Suppressor macrophage treated with lipopolysaccharide for 4 hours (primary cell): ENCODE measurements at places on chromosomes 3 and 15.

DNA sequence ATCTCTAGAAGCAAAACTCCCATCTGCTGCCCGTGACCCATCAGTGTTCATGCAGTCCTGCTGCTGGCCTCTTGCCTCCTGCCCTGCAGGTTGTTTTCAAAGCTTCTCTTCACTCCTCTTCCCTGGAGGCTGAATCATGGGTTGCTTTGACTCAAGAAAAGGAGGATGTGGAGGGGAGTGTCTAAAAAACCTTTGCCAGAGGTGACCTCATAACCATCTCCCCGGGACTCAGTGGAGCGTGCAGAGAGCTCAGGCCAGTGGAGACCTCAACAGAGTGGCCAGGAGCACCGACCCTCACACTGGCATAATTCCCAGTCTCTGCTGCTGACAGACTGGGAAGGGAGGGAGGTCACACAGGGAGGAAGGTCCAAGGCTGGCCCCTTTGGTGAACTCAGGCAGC lies 60.9 kb upstream of the ITGA11 start:
- DNase-seq: no peak

DNA sequence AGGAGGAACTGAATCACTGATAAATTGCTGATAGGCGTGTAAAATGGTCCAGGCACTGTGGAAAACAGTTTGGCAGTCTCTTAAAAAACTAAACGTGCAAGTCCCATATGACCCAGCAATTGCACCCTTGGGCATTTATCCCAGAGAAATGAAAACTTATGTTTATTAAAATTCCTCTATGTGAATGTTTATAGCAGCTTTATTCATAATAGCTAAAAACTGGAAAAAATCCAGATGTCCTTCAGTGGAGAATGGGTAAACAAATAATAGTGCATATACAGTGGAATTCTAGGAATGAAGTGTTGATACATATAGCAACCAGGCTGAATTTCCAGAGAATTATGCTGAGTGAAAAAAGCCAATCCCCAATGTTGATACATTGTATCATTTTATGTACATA lies 482.2 kb upstream of the PDZRN3 start:
- DNase-seq: no peak

GRCh38 chr15:22810853-22811338 lies 24.5 kb downstream of the NIPA1 start:
- DNase-seq: no peak

- DNase-seq: no peak
These were observed 22.5 kb upstream of the NPTN start for GRCh38 chr15:73655724-73656123.

DNA sequence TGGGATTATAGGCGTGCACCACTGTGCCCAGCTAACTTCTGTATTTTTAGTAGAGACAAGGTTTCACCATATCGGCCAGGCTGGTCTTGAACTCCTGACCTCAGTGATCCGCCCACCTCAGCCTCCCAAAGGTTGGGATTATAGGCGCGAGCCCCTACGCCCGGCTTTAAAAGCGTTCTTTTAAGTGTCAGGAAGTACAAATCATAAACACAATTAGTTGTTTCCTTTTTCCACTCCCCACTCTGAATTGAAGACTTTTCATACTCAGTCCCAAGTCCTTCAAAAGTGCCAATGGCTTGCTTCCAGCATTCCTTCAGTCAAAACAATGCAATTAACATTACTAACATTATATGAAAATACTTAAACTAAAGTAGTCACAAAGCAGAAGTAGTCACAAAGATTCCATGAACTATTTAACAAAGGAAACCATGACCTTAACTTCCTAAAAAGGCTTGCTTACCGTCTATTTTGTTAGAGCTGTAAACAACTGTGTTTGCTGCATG lies 8.1 kb downstream of the WDR82 start:
- DNase-seq: peak; percentile 62
